ENCODE measurements at places on chromosomes 16 and 17.
A peak's percentile ranks its signal among the peaks of the same experiment; 100 is the strongest.

GRCh38 chr16:3183445-3184139 is 4.4 kb upstream of the OR1F1 start:
- DNase-seq = no peak

GRCh38 chr17:15270628-15271381 is 5.7 kb upstream of the PMP22 start:
- DNase-seq = no peak

- peak; percentile 38 for DNase-seq
Observed at GRCh38 chr16:87854053-87854906, 15.0 kb downstream of the SLC7A5 start.

DNA sequence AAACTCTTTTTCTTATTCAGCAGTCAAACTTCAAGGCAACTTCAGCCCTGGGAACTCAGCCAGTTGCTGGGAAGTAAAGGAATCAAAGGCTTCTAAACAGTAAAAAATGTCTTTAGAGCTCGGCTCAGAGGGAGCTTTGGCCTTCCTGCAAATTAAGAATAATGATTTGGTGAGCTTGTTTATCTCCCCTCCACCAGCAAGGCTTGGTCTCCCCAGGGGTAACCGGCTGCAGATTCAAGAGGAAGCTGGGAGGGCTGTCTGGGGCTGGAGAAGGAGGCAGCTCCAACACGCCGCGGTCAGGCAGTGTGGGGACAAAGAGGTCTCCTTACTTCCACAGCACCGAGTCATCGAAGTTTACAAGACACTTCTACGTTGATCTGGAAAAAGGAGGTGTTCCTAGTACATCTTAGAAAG is 17.7 kb upstream of the DOC2B start:
- no peak for DNase-seq

GRCh38 chr17:56653877-56654276 is 60.4 kb downstream of the NOG start:
- DNase-seq = peak; percentile 57

- no peak for DNase-seq
Observed at GRCh38 chr17:797236-797840, 15.2 kb downstream of the MRM3 start.

- no peak for DNase-seq
Observed at GRCh38 chr17:2701996-2702741, 9.4 kb downstream of the CLUH start.

DNA sequence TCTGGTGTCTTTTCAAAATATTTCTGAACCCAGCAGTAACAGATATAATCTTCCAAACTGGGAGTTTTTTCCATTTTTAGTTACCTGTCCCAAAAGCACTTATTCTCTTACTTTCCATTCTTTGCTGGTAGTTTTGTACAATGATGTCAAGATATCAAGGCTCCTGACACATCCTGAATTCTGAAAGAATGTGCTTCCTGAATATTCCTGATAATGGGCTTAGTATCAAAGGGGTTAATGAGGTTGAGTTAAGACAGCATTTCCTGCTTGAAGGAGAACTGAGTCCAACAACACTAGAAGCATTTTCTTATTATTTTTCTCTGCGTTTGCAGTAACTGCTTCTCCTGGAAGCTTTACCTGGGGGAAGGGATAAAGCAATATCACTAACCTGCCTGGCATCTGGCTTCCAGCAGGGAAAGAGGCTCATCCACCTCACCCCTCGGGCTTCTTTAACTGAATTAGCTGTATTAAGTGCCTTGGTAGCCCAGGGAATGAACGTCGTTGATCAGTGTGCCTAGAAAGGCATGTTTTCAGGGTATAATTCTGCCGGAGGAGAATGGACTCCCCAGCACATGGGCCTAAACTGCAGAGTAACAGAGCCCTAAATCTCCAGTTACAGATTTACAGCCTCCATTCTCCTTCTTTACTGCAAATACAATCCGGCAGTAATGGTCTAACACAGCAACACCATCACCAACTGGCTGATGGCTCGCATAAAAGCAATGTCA is 134.4 kb downstream of the SNX11 start:
- DNase-seq = no peak

- no peak for DNase-seq
Observed at GRCh38 chr16:75021410-75021809, 22.6 kb downstream of the ZNRF1 start.

GRCh38 chr16:56415875-56416274 is 9.5 kb downstream of the AMFR start:
- no peak for DNase-seq

GRCh38 chr16:47634727-47635126 is 173.6 kb downstream of the PHKB start:
- DNase-seq = no peak

DNA sequence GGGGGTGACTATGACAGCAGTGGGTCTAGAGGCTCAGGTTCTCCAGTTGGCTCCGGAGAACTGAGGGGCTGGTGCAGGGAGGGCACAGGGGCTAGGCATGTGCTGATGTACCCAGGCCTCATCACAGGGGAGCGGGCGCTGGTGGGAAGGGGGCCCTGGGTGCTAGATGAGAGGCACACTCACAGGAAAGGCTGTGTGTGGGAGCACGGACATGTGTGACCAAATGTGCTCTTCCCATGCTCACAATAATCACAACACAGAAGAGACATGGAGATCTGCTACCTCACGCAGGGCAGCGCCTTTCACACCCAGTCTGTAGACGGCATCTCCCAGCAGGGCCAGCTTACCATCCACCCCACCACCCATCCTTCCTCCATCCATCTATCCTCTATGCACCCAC is 17.4 kb upstream of the RASD1 start:
- DNase-seq = no peak

GRCh38 chr17:80822700-80823410 is 168.8 kb upstream of the CHMP6 start:
- DNase-seq = no peak

DNA sequence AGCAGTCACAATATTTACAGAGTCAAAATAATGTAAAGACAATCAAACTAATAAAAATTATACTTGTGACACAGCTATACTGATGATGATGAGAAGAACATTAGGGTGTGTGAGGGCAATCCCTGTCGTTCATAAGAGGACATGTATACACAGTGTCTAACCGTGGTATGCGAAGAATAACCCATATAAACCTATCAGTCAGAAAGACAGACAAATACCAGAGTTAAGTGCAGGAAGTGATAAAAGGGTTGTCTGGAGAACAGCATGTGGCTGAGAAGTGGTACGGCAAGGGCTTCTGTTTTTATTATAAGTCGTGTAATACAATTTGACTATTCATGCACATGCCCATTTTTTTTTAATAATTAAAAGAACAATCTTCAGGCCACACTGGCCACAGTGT is 46.7 kb downstream of the LMF1 start:
- no peak for DNase-seq

- DNase-seq = no peak
Observed at GRCh38 chr16:86773354-86773715, 195.0 kb downstream of the FOXL1 start.

- no peak for DNase-seq
Observed at GRCh38 chr16:72963533-72964315, 84.2 kb downstream of the ZFHX3 start.

DNA sequence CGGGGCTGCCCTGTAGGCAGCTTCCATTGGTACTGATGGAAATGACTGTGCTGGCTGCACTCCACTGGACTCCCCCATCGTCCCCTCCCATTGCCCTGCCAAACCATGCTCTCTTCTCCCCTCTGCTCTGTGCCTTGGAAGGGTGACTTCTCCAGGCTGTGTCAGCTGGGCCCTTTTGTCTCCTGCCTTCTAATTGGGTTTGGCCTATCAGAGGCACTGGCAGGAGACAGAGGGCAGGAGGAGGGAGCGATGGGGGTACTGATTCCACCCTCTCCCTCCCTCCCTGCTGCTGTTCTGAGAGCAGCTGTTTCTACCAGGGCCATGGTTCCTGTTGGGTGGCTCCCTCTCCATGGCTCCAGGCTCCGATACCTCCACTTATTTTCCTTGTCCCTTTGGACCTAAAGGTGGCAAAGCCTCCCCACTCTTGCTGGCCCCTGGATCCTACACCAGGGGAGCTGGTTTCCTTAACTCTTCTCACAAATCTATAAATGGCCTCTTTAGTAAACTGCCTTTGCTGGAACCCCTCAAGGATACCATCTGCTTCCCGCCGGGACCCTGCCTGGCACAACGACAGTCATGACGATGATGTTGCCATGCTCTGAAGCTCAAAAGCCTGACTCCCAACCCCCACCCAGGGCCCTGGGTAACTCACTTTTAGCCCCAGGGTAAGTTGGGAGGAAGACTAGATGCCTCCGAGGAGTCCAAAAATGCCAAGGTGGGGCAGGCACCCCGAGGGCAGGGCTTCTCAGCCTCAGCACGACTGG is 123.8 kb upstream of the RPL38 start:
- DNase-seq = no peak

DNA sequence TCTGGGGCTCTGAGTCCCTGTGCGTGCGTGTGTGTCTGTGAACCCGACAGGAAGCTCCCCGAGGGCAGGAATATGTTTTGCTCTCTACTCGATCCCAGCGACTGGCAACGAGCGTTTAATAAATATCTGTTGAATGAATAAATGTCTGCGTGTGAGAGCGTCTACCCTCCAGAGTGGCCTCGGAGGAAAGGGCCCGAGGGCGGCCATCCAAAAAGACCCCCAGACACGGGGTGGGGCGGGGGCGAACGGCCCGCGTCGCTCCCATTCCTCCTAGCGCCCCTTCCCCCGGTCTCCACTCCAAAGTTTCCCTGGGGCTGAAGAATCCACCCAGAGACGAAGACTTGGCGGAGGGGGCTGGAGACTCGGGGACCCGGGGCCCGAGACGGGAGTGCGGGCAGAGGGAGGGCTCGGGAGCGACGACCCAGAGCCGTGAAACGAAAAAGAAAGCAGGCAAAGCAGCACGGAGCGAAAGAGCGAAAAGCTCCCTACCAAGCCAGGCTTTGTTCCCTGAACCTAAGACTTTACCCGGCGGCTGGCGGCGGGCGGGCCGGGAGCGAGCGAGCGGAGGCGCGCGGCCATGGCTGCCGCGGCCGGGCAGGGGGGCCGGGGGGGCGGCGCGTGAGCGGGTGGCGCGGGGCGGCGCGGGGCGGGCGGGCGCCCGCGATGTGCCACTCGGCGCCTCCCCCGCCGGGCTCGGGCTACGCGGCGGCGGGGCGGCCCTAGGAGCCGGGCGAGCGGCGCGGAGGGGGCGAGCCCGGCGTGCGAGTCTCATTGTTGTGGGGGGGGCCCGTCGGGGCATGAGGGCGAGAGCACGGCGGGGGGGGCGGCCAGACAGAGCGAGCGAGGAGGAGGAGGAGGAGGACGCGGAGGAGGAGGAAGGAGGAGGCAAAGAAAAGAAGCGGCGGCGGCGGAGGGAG is at the start of gene MLLT6:
Gene MLLT6 (plus strand): TSS at position 668 of the 917 bp plus-strand sequence. CDS start 360 bp downstream, outside the sequence.
- peak; percentile 69 for DNase-seq

GRCh38 chr17:27914382-27914781 is 21.2 kb upstream of the LYRM9 start:
- DNase-seq = no peak

- DNase-seq = no peak
Observed at GRCh38 chr17:632560-632959, 82.1 kb downstream of the VPS53 start.

DNA sequence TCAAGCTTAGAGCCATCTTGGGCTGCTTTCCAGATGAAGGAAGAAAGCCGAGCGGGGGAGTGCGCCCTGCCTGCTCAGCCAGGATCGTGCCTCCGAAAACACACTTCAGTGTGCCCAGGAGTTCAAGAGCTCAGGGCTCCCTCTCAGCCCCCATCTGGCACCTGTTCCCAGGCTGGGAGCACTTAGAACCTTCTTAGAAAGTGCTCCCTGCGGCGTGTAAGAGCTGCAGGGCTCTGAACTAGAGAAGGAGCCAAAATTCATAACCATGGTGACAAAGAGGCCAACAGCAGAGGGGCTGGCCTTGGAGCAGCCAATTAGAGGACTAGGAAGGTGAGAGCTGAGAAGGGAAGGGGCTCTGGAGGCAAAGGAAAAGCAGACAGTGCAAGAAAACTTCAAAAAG is 59.0 kb upstream of the TNRC6C start:
- no peak for DNase-seq

DNA sequence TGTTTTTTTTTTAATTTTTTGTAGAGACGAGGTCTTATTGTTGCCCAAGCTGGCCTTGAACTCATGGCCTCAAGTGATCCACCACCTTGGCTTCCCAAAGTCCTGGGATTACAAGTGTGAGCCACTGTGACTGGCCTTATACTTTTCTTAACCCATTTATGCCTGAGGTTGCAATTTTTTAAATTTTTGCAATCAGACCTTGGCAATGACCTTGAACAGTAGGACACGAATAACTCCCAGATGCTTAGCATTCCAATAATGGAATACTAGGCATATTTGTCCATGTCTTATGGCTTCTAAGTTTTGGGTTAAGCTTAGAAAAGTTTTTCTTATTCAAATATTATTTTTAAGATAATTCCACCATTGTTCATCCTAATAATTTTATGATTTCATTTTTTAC is 28.3 kb upstream of the TMEM97 start:
- DNase-seq = no peak

GRCh38 chr17:30116345-30116660 is 313 bp upstream of the NSRP1 start:
- no peak for DNase-seq

GRCh38 chr17:44829523-44830358 is at the start of gene GJC1:
Gene GJC1 (minus strand): TSS chr17:44830287. CDS start chr17:44805817, 24,470 bp downstream.
- DNase-seq = peak; percentile 38

DNA sequence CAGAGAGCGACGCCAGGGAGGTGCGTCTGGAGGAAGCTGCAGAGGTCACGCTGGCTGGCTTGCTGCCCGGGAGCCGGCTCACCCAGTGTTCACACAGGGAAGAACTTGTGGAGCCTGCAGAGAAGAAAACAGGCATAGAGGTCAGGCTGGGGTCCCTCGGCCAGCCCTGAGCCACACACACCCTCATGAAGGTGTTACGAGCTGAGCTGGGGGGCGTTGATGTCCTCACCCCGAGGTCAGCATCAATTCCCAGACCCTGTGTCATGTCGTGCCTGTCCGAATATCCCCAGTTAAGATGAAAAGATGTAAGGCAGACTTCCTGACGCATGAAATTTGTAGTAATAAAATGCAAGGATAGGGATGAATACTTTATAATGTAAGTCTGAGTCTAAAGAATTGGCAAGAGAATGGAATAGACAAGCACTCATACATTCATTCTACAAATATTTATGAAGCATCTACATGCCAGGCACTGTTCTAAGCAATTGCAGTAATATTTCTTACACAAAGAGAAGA is 77.1 kb downstream of the USP31 start:
- no peak for DNase-seq

GRCh38 chr17:28471531-28472342 is 1.7 kb upstream of the SLC13A2 start:
- no peak for DNase-seq

- DNase-seq = no peak
Observed at GRCh38 chr16:27960619-27961295, 102.8 kb downstream of the GSG1L start.

- DNase-seq = no peak
Observed at GRCh38 chr17:70022175-70022574, 52.9 kb upstream of the KCNJ16 start.

DNA sequence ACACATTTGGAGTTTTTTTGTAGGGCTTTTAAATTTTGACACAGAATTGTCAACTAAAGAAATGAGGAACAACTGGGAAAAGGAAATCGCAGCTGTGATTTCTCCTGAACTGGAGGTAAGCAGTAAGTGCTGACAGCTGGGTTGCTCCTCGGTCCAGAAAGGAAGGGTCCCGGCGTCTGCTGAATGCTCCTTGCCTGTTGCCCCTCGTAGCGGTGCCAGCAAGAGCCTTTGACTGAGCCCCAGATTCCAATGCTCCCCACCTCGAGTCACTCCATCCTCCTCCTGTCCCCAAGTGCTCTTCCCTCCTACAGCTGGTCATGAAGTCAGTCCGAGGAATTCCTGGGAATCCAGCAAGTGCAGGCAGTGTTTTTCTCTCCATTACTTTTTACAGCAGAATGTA is 32.0 kb upstream of the ENDOV start:
- no peak for DNase-seq

- no peak for DNase-seq
Observed at GRCh38 chr17:47254403-47254943, 846 bp downstream of the ITGB3 start.

GRCh38 chr17:76841776-76842405 is 26.3 kb upstream of the MGAT5B start:
- DNase-seq = no peak
